Stimulated activated CD8-positive, alpha-beta memory T cell treated with anti-CD3 and anti-CD28 coated beads, Interleukin-12 subunit alpha, Interleukin-12 subunit beta, amount 100 ng/mL, for 1 hour (primary cell): ENCODE measurements at places on chromosomes 13 and 19.

- no peak for DNase-seq
These were observed 182.5 kb downstream of the KCNRG start for GRCh38 chr13:50197705-50198104.

DNA sequence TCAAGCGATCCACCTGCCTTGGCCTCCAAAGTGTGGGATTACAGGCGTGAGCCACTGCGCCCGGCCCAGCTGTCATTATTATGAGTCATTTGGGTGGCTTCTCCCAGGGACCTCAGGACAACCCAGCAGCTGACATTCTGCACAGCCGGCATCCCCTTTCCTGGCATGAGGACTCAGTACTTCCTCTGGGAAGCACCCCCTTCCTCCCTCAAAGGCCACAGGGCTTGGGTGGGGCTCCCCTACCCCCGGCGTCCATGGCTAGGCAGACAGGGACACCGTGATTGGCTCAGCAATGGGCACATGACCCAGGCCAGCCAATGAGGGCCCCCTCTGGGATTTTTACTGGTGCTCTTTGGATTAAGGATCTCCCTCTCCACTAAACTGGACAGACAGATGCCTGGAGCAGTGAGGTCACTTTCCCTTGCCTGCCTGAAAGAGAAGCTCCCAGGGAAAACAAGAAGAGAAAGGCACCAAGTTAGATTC lies 6.0 kb downstream of the KANK2 start:
- no peak for DNase-seq

- DNase-seq, result no peak
These were observed 496.9 kb downstream of the KCTD12 start for GRCh38 chr13:76389321-76389720.

- no peak for DNase-seq
These were observed 68.7 kb downstream of the POSTN start for GRCh38 chr13:37529751-37530385.

DNA sequence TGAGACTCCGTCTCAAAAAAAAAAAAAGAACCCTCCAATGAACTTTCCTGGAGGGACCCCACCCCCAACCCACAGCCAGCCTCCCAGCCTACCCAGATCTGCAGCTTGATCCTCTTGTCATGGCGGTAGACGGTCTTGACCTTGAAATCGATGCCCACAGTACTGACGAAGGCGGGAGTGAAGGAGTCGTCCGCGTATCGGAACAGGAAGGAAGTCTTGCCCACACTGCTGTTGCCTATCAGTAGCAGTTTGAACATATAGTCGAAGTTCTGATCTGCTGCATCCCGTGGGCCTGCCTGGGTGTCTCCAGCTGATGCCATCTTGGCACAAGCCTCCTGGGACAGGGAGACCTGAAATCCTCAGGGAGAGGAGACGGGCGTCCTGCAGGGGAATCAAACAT lies 2.4 kb downstream of the RAB3D start:
- no peak for DNase-seq

- DNase-seq, result no peak
These were observed 500.1 kb upstream of the HTR2A start for GRCh38 chr13:47396915-47397314.

GRCh38 chr13:47499358-47500150 lies 501.5 kb downstream of the SUCLA2 start:
- DNase-seq, result no peak

DNA sequence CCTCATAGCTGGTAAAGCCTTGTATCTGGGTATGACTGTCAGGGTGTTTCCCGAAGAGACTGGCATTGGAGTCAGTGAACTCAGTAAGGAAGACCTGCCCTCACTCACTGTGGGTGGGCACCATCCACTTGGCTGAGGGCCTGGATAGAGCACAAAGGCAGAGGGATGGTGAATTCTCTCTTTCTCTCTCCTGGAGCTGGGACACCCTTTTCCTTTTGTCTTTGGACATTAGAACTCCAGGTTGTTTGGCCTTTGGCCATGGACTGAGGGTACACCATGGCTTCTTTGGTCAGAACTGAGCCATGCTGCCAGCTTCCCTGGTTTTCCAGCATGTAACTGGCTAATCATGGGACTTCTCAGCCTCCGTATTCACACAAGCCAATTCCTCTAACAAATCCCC lies 4.6 kb upstream of the CEACAM1 start:
- no peak for DNase-seq

- DNase-seq, result no peak
These were observed 42.8 kb upstream of the NPAS1 start for GRCh38 chr19:46976845-46977320.

- no peak for DNase-seq
These were observed 693 bp downstream of the XPO4 start for GRCh38 chr13:20901668-20902437.

DNA sequence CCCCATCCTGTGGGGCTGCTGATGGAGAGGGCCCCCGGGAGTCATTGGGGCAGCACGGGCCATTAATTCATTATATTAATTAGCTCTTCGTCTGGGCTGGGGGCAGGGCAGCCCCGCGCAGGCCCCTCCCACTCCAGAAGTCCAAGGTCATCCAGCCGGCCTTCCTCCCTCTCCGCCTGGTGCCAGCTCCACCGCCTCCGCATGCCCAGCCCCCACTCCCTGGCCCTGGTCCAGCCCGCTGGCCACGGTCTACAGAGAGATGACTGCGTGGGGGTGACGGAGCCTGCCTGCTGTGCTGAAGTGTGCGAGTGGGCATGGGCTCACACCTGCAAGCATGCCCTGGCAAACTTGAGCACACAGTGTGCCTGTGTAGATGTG lies 8.8 kb downstream of the IGLON5 start:
- no peak for DNase-seq

- DNase-seq, result no peak
These were observed 2.7 kb downstream of the SPACA6 start for GRCh38 chr19:51695702-51696315.

DNA sequence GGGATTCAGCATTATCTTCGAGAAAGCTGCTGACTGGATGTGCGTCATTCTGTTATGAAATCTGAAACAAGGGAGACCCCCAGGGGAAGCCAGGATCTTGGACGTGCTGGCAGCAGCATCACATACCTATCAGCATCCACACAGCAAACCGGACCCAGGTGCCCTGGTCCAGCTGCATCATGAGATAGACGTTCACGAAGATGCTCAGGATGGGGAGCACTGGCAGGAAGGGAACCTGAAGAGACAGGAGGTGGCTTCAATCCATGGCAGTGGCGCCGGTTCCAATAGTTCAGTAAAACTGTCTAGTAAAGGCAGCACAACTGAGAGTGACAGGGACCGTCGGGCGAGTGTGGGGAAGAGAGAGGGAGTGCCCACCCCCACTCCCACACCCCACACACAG lies 79.5 kb downstream of the SLC7A1 start:
- DNase-seq, result no peak

DNA sequence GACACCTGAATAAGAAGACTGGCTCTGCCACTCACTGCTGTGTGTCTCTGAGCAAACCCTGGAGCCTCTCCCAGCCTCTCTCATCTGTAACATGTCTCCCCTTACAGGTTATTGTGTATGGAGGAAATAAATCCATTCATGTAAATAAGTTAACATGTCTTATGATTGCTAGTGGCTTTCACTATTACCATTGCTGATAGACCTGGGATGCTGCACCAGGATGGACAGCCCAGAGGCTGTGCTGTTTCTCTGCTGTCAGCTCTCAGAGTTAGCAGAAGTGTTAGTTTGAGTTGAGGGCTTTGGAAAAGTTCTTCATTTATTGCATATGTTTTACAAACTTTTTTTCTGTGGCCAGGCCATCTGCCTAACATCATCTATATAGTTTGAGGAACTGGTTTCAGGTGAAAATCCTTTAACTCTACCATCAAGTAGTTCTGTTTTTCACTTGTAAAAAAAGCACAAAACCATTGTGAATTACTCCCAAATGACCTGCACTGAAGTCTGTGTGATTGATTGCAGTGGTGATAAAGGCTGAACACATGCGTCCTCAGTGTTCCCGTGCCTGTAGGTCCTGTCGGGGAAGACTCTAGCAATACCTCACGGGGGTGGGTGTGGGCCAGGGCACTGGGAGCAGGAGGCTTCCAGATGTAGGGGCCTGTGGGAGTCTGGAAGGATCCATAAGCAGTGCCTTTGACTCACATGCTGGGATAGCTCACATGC lies 24.6 kb downstream of the MPHOSPH8 start:
- DNase-seq, result no peak
